Activated CD4-positive, alpha-beta T cell treated with anti-CD3 and anti-CD28 coated beads, Interleukin-2, amount 10 ng/mL, durations not matched to agents 7 days and 5 days (primary cell): ENCODE measurements at places on chromosomes 7 and 10.

DNA sequence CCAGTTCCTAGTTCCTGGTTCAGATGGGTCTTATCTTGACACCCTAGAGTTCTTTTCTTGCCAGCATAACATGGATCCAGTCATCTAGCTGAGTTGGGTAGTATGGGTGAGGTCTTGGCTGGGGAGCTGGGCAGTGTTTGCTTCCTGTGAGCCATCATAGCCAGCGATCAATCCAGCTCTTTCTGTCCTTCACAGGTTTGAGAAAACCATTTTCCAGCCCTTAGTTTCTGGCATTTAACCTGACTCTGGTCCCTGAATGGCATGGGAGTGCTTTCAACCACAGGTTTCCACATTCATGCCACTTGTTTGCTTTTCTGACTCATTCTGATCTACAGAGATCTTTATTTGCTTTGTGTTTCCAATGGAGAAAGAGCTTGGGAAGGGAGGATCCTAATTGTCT, 8.6 kb downstream of the SLC13A1 start:
- no peak for DNase-seq

- no peak for DNase-seq
These were observed 23.6 kb upstream of the PDK4 start for GRCh38 chr7:95619921-95620320.

DNA sequence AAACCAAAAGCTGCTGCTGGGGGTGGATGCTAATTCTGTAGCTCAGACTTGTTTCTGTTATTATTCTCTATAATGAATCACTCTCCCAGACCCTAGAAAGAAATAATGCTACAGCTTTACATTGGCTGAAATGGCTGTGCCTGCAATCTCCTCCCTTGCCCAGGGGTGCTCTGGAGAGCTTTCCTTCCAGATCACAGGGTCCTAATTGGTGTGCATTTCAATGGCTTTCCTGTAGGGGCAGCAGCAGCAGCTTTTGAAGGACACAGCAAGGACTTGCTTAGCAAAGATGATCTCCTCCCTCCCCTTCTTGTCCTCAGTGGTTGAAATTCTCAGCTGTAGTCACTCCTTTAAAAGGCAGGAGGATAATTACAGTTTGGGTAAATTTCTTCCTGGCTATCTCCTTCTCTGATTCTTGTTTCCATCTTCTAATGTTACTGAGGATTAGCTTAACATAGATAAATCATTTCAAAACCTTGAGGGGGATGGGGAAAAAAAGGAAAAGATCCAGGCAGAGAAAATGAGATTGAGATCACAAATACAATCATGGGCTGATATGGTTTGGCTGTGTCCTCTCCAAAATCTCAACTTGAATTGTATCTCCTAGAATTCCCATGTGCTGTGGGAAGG, 120.2 kb upstream of the CTTNBP2 start:
- DNase-seq, result no peak

GRCh38 chr10:69389827-69390490, 26.8 kb downstream of the TACR2 start:
- peak; percentile 45 for DNase-seq
